ENCODE measurements at places on chromosomes 6 and 20.
A peak's percentile ranks its signal among the peaks of the same experiment; 100 is the strongest.

- DNase-seq, result no peak
These were observed 688 bp downstream of the COMMD7 start for GRCh38 chr20:32742322-32743236.

- no peak for DNase-seq
These were observed 78.8 kb downstream of the RPS12 start for GRCh38 chr6:132892929-132893771.

- no peak for DNase-seq
These were observed 25.7 kb downstream of the SLC2A4RG start for GRCh38 chr20:63765082-63765873.

- no peak for DNase-seq
These were observed 12.2 kb downstream of the ILRUN start for GRCh38 chr6:34684364-34684763.

DNA sequence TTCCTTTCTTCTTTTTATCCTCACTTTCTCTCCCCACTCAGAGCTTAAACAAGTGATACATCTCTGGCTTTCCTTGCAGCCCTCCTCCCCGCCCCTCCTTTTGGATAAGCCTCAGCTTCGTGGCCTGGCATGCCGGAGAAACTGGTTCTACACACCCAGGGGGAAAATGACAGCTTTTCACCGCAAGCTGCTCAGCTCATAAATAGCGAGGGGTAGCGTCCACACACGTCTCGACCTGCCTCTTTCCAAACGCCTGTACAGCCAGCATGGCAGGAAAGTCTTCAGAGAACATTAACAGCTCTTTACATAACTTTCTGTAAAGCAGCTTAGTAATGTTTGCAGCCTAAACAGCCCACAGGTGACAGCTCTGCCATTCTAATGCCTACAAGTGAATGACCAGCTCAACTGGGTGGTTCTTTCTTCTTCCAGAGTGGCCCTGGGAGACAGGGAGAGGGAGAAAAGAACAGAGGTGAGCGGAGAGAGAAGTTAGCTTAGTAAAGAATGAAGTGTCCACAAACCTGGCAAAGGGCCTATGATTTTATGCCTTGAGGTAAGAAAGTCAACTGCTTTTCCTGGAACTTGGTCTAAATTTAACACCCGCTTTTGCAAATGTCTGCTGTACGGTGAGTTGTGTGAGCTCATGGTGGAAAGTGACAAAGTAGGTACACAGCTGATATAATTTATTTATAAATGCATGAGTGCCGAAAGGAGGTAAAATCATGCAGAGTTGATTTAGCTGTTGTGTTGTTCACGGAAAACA is 251.5 kb downstream of the TFAP2A start:
- DNase-seq, result no peak

DNA sequence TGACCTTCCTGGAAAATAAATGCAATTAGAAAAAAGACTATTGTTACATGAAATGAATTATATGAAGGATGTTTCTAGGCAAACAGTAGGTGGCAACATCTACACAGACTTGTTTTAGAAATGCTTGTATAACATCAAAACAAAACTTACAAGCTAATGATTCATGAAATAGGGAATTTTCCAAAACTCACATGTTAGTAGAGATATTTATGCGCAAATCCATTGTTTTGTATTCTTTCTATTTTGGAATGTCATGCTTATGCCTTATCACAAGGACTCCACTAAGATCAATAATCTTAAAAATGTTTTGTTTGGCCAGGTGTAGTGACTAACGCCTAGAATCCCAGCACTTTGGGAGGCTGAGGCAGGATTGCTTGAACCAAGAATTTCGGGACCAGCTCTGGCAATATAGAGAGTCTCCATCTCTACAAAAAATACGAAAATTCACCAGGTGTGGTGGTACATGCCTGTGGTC is 32.3 kb upstream of the LGSN start:
- peak; percentile 5 for DNase-seq

DNA sequence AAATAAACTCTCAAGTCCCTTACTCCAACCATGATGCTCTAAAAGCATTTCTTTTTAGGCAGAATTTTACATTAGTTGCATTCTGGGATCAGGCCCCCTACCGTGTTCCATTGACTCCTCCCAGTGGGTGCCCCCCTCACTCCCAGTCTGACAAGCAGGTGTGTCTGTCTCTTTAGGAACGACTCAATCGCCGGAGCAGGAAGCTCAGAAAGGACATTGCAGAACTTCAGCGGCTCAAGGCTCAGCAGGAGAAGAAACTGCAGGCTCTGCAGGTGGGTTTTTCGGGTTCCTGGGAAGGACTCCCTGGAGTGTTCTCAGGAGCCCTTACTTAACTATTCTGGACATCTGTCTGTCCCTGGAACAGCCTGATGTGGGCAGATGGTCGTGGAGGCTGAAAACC is 9.9 kb downstream of the TRIM40 start:
- DNase-seq, result no peak

GRCh38 chr6:53287336-53288225 is 61.2 kb downstream of the ELOVL5 start:
- DNase-seq, result no peak

DNA sequence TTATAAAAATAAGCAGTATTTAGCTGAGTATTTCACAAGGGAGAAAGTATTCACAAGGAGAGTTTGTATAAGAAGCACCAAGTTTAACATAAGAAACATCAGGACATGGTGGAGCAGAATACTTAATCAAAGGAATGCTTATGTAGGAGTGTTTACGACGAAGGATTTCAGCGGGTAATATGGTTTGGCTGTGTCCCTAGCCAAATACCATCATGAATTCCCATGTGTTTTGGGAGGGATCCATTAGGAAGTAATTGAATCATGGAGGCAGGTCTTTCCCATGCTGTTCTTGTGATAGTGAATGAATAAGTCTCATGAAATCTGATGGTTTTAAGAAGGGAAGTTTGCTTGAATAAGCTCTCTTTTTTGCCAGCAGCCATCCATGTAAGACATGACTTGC is 1099.1 kb upstream of the ADGRB3 start:
- no peak for DNase-seq

DNA sequence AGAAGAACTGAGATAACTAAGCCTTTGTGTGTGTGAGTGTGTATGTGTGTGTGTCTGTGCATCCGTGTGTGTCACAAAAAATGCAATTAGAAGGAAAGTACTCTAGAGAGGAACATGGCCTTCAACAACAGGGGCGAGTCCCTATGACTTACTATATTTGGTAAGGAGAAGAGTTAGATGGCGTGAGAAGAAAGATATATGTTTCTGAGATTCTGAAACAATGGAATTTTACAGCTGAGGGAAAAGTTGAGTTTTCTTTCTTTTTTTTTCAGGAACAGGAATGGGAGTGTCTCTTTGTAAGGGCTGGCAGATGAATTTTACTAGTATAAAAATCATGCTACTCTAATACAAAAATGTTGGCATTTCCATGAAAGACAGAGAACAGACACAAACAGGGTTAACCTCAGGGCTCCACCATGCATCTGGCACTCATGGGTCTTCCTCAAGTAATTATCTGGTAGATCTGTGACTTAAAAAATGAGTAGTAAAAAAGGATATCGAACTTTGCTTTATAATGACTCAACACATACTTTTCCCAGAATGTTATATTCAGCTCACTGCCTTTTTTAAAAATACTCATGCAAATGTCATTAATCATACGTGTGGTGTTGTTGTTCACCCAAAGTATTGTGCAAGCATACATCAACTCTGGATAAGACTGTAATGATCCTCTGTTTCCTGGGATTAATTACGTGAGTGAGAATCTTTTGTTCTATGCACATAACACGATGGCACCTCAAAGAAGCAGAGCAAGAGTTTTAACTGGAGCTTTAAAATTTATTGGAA is 12.8 kb upstream of the SASH1 start:
- peak; percentile 91 for DNase-seq

DNA sequence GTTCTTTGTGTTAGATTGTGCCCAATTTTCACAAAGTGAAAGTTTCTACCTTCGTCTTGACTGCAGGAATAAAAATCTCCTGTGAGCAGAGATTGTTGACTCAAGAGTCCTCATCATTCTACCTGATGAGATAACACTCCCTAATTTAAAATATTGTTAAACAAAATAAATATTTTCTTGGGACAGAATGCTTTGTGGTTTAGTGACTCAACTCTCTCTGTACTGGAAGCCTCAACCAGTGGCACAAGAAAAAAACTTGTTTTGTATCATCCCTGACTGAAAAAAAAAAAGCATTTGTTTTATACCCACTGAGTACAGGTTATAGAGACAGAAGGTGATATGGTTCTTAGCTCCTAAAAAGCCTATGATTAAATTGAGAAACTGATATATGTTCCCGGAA is 78.9 kb downstream of the CRYBG1 start:
- no peak for DNase-seq

GRCh38 chr20:48461091-48461734 is 366.6 kb downstream of the PREX1 start:
- DNase-seq, result no peak

- DNase-seq, result no peak
These were observed 10.6 kb downstream of the ARMH2 start for GRCh38 chr6:24788031-24788665.

DNA sequence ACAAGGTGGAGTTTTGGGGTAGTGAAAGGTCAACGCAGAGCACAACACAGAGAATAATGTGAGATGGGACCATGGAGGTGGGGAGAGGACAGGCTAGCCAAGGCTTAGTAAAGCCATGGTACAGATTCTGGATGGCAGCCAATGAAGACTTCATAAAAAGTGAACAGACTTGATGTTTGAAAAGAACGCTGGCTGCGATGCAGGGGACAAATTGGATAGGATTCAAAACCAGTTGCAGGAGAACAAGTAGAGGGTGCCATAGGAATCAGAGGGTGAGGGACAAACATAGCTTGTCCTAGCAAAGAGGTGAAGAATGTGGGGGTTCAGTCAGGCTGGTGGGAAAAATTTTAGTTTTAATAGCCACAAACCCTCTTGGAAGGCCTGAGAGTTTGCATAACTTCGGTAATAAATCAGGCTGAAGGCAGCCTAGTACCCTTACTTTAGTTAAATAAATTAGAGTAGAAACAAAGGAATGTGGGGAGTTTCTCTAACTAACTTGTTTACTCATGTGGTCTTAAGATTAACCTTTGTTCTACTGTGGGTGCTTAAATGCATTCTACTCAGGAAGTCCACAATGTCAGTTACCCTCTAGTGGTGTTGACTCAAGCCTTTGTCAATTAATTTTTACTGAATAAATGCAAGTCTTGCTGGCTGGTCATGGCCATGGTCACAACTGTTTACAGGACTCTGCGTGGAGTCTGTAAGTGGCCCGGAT is 216.4 kb downstream of the C6orf118 start:
- DNase-seq, result no peak

- no peak for DNase-seq
These were observed 9.5 kb downstream of the DDX27 start for GRCh38 chr20:49228676-49229075.

- no peak for DNase-seq
These were observed 122.9 kb upstream of the FOXO3 start for GRCh38 chr6:108437821-108438220.

- no peak for DNase-seq
These were observed 38.3 kb upstream of the QKI start for GRCh38 chr6:163376187-163376586.

- DNase-seq, result no peak
These were observed 158.7 kb upstream of the PRND start for GRCh38 chr20:4563031-4563430.

GRCh38 chr6:17630511-17631073 is 30.5 kb downstream of the FAM8A1 start:
- DNase-seq, result no peak

DNA sequence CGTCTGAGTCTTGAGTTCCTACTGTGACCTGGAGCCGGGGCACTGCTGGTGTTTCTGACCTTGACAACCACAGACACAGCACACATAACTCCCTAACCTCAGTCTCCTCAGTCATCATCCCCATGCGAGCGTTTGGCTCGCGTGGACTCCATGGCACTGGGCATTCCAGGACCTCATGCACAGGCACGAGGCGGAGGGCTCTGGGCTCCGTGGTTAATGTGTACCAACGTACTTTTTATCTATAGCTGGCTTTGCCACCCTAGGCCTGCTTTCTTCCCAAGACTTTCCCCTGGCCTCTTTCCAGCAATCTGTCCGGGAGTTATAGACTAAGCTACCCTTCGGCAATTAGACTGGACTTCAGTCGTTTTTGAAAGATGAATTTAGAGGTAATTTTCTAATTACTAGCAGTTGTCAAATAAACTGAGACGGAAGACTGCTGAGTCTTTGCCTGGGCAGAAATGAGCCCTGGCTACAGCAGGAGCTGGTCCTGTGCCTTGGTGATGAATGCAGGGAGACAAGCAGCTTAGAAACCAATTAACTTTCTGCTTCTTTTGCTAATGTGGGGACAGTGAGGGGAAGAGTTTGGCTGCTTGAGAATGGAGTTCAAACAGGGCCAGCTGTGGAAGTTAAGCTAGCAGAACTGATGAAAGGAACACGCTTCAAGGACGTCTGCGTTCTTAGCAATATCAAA is 16.1 kb upstream of the CTCFL start:
- DNase-seq, result no peak

DNA sequence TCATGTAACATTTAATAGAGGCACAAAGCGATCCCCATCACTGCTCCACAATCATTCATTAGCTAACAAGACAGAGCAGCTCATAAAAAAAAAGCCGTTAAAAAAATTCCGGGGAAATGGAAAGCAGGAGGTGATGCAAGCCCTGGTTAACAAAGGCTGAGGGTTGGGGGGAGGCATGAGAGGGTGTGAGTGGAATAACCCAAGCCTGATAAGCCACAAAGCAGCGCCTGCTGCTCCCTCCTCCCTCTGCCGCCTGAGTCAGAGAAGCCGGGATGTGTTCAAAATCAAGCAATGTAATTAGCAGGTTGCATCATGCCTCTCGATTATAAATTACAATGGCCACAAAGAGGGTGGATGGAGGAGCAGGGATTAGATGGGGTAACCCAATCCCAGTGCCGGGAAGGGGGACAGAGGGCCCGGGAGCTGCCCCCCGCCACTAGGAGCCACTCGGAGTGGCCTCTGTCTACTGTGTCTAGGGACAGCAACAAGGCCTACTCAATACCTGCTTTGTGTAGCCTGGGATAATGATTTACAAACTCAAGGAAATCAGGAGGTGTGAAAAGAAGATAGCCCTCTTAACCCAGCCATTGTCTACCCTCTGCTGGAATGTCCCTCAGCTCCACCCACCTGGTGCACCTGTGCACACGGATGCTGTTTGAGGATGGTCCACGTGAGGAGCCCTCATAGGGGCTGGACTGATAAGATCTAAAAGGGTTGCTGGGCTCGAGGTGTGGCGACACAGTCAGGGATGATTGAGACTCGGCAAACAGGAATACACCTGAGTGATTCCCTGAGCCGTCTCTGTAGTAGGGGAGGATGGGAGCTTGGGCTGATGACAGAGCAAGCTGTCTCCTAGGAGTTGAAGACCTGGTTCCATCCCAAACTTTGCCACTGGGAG is 156.9 kb downstream of the VEGFA start:
- DNase-seq, result peak; percentile 95

DNA sequence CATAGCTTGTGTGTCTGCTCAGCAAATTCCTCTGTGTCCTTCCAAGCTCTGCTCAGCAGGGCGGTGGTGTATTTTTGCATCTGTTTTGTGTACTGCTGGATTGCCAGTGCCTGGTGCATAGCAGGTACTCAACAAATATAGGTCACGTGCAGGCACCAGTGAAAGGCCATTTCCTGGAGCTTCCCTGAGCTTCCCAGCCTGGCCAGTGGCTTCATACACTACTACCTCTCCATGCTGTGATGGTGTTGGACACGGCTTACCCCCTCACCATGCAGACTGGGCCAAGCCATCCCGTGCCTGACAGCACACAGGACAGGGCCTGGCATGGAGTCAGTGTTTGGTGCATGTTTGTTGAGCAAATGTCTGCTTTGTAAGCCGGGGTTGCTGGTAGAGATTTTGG is 7.7 kb upstream of the PHACTR3 start:
- DNase-seq, result no peak

Measured in GM04504 (cell line).